ENCODE measurements at places on chromosomes 6 and 20. TPM values are rescaled to one million over a fixed set of nuclear protein-coding genes. Genes with fewer than 3 reads are reported as not detected.

- no peak for DNase-seq
Measured at GRCh38 chr6:36805096-36805797, 34.0 kb downstream of the CPNE5 start.

DNA sequence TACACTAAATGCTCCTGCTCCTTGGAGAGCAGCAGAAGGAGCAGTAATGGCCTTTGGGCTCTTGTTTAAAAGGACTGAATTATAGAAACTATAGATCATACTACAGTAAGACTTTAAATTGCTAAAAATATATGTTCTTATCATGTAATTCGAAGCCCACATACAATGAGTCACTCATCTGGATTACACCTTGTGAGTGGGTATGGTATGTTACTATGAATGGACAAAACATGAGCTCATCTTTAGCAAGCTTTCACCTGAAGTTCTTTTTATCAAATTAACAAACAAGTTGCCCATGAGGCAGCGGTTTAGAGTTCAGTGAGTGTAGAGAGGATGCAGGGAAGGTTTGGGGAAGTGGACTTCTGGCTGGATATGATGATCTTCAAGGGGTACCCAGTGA, 114.4 kb upstream of the CCN2 start:
- DNase-seq, result no peak

GRCh38 chr6:75077701-75078100, 128.2 kb downstream of the COL12A1 start:
- no peak for DNase-seq

GRCh38 chr20:53883098-53883911, 187.1 kb downstream of the BCAS1 start:
- peak; percentile 25 for DNase-seq

GRCh38 chr6:92150553-92150952, 1268.8 kb downstream of the EPHA7 start:
- no peak for DNase-seq

GRCh38 chr6:48281217-48281616, 170.2 kb upstream of the PTCHD4 start:
- no peak for DNase-seq

DNA sequence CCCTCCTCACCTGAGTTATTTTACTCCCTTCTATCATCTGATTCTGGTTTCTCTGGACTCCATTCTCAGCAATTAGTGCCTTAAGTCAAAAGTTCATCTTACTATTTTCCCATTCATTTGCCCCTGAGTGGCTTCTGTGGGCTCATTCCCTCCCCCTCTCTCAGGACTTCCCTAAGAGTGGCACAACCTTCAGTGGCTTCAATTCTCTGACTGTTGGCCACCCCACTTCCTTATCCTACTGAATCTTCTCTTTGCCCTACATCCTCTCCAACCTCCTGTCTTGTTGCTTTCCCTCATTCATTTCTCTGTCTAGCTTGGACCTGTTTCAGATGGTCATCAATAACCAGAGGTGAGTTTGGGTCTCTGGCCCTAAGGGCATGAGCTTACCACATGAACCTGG, 61.1 kb upstream of the GLP1R start:
- DNase-seq, result no peak

DNA sequence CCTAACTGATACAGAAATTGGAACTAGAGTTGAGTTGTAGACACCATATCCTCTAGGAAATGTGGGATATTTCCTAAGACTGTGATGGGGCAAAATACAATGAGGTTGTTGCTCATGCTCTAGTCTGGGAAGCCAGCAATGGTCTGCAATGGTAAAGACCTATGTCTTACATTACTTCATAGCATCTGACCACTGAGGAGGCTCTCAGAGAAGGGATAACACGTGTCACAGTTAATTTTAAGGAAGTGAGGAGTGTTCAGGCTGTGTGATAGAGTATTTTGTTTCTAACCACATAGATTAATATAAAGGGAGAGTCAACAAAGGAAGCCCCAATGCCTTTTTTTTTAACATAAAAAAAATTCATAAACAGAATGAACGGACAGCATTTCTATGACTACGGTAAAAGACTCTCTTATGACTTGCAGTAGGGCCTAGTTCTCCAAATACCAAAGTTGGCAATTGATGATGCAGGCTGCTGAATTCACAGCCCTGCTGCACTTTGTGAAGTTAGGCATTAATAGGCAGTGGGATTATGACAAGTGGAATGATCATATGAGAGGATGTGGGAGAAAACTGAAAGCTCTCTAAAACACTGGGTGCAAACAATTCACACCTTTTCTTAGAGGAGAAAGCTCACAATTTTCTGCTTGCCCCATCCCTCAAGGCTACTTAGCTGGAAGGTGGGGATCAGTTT, 13.7 kb downstream of the KCNS1 start:
- DNase-seq, result no peak

- DNase-seq, result no peak
Measured at GRCh38 chr20:59640267-59640666, 35.9 kb downstream of the PHACTR3 start.

DNA sequence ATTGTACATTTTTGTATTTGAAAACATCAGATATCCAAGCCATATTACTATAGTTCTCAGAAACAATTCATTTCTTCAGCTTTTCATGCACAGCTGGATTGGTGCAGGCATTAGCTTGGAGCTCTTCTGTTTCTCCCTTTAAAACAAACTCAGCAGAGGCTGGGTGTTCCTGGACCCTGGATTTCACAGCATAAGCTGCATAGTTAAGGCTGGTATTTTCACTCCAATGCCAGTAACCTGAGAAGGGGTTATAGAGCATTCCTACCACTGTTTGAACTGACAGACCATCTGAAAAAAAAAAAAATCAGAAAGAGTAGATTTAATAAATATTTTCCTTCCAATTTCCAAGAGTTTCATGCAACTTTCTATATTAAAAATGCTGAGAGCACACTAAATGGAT, 20.1 kb upstream of the FAXC start:
- DNase-seq, result no peak

DNA sequence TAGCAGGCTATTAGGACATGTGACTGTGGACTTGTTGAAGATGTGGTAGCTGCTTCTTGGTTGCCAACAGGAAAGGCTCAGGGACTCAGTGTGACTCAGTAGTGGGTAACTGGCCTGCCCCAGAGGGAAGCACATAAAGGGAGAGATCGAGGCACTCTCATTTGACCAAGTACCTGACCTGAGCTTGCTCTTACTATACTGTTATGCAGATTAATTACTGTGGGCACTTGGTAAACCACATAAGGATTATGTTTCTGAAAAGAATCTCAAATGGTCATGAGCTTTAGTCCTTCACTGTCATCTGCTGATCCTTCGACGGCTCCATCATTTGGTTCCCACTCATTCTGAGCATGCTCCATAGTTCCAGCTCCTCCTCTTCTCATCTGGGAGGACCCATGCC, 48.2 kb upstream of the RPL7L1 start:
- no peak for DNase-seq

GRCh38 chr20:39528436-39528835, 566.3 kb downstream of the DHX35 start:
- DNase-seq, result no peak

DNA sequence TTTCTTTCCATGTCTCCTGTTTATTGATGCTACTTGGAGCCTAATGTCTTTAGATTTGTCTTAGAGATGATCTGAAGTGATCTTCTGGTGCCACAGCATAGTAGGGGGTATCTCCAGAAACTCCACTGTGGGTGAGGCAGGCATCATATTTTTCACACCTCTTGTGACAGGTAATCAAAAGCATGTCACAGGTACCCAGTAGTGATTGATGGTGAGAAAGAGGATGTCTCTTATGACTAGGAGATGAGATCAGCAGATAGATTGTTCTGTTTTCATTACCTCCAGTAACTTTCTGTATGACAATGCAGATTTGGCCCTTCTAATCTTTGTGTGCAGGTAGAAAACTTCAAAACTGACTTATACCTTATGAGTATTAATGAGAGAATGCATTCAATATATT, 13.5 kb downstream of the NCOA7 start:
- peak; percentile 56 for DNase-seq

- DNase-seq, result no peak
Measured at GRCh38 chr6:135204951-135205350, 23.8 kb downstream of the MYB start.

DNA sequence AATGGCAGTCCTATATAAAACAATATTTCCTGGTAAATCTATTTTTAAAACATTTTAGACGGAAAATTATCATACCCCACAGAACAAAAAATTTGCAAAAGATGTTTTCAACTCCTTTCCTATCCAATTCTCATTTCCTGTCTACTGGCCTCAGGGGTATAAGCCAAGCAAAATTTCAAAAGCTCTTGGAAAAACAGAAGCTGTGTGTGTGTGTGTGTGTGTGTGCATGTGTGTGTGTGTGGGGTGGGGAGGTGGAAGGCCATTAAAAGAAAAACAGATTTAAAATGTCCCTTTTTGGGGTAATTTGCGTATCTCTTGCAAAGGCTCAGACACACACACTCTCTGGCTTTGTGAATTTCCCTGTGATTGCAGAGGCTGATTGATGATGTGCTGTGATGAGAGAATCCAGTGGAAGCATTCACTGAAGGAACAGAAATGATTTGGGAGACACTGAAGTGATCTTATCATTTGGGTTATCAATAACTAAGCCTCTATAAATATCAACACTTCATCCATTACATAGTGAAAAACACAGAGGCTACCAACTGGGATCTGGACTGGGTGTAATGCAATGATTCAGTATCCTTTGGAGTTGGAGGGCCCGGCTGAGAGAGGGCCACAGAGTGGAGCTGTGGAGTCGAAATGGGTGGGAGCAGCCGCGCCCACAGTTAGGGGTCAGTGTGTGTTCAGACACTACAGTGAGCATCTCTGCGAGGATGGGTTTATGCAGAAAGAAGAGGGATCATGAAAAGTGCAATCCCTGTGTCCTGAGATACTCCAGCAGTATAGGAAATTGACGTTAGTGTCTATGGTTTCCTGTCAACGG, 106.8 kb upstream of the PREP start:
- DNase-seq, result no peak

GRCh38 chr6:37092923-37093727, 76.8 kb upstream of the PIM1 start:
- DNase-seq, result peak; percentile 40

DNA sequence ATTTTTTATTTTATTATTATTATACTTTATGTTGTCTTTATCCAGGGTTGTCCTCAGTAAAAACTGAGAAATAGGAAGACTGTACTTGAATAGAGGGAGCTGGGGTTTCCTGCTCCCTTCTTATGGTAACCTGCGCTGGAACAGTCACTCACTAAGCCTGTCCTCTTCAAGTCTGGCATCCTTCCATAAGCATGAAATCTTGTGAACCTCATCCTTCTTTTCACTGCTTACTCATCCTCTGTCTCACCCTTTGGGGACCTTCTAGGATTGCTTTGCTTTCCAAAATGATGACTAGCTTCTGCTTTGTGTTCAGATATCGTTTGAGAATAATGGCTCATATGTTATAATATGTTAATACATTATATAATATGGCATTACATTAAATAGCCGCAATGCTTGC, 90.6 kb downstream of the C6orf118 start:
- DNase-seq, result no peak

DNA sequence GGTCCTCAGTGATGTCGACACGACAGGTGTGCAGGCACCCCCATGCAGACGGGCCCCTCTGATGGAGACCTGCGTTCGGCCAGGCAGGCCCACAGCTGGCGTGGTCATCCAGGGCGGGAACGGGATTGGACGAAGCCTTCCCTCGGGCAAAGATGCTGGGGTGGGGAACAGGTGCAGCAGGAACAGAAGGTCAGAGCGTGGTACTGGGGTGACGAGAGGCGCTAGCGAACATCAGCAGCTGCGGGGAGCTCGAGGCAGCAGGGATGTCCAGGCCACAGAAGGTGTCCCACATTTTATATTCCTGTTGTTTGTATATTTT, 96.2 kb downstream of the SLC22A23 start:
- DNase-seq, result no peak

- DNase-seq, result peak; percentile 75
Measured at GRCh38 chr6:73309785-73310502, 44.1 kb downstream of the DPPA5 start.

DNA sequence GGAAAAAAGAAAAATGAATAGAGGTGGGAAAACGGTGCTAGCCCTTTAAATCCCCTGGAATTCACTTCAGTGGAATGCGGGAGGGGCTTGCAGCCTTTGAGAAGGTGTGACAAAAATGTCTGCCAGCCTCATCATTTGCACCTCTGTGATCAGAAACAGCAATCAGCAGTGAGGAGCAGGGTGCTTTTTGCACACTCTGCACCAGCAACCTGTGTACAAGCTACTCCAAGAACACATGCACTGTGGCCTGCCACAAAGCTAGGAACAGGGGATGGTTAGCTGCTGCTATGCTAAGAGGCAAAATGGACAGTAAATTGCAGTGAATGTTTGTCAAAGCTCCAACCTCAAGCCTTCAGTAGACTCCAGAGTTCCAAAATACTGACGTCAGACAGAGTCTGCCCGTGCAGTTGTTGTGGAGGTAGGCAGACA, 29.7 kb downstream of the GINS1 start:
- DNase-seq, result no peak

GRCh38 chr20:31801508-31801907, 17.6 kb upstream of the MYLK2 start:
- no peak for DNase-seq

DNA sequence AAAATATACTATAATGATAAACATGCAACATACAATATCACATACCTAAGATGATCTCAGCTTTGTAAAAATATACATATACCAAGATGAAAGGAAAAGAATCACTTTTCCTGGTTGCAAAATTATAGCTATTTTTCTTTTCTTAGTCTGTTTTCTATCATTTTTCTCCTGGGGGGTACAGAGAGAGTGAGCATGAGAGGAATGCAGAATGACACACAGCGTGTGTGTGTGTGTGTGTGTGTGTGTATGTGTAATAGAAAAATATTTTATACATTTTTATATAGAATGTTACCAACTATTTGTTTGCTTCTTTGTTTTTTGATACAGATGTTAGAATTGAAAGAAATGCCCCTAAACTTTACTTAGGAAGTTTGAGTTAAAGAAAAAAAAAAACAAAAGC, 64.3 kb downstream of the FAM83B start:
- DNase-seq, result no peak

GRCh38 chr6:31079656-31080261, 32.6 kb downstream of the C6orf15 start:
- peak; percentile 74 for DNase-seq

- DNase-seq, result peak; percentile 75
Measured at GRCh38 chr6:170271771-170272314, 19.0 kb downstream of the DLL1 start.

- DNase-seq, result no peak
Measured at GRCh38 chr6:167267921-167268401, 23.2 kb upstream of the UNC93A start.

KIF25 gene
- total RNA-seq, result not detected

FBXO30 gene
- total RNA-seq, result 4.9 TPM

TP53RK gene
- total RNA-seq, result 15.6 TPM

ALDH8A1 gene
- total RNA-seq, result 1.8 TPM

NKAIN2 gene
- total RNA-seq, result not detected

STX11 gene
- total RNA-seq, result 36.0 TPM

CGA gene
- not detected for total RNA-seq

PTK6 gene
- total RNA-seq, result 0.97 TPM

TMC2 gene
- not detected for total RNA-seq

PRELID3B gene
- 168 TPM for total RNA-seq

SLC22A7 gene
- total RNA-seq, result not detected

SMOC2 gene
- total RNA-seq, result not detected
